ENCODE measurements at places on chromosomes 6 and 20.

GRCh38 chr20:33263784-33264183, 19.2 kb upstream of the BPIFB1 start:
- DNase-seq, result no peak

GRCh38 chr6:169646906-169647567, 54.8 kb downstream of the WDR27 start:
- DNase-seq, result no peak

DNA sequence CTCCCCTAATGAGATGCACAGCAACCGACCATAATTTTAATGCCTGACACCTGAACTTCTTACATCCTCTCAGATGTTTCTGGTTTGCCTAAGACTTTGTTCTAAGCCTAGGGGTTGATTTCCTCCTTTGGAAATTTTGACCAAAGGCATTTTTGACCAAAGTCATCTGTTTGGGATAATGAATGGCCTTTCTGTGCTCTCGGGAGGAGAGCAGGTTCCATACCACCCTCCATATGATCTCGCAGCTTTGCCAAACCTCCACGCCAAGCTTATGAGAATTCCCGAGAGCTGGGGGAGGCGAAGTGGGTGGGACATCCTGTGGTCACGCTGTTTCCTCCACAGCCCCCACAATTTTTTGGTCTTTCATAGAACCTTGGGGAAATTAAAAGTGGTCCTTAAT, 91.7 kb downstream of the SCML4 start:
- DNase-seq, result no peak

GRCh38 chr6:169921853-169922824, 170.7 kb downstream of the ERMARD start:
- DNase-seq, result no peak

- DNase-seq, result no peak
Observed at GRCh38 chr6:145012039-145012662, 723.2 kb downstream of the EPM2A start.

DNA sequence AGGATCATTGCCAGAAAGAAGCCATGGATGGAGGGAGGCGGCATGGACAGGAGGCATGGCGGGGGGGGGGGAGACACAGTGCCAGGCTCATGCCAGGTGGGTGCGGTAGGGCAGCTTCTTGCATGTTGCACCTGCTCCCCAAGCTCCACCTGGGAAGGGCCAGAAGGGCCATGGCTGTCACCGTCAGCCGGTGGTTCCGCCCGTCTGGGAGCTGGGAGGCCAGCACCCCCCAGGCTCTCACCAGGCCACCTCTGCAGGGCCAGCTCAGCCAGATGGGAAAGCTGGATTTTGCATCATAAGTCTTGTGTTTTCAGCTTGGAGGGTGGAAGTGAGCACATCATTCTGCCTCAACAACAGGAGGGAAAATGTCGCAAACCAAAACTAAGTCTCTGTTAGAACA, 404.7 kb downstream of the TAF4 start:
- DNase-seq, result no peak

GRCh38 chr6:90369651-90370050, 73.0 kb upstream of the BACH2 start:
- DNase-seq, result no peak
